Astrocyte of the cerebellum (primary cell): ENCODE measurements at places on chromosomes 7 and 10.

DNA sequence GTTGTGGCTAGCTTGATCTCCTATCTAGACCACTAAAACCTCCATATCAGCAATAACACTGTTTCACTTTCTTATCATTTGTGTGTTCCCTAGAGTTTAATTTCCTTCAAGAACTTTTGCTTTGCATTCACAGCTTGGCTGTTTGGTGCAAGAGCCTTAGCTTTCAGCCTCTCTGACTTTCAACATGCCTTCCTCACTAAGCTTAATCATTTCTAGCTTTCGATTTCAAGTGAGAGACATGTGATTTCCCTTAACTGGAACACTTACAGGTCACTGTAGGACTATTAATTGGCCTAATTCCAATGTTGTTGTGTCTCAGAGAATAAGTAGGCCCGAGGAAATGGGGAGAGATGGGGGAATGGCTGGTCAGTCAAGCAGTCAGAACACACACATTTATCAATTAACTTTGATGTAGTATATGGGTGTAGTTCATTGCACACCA is 10.6 kb upstream of the BPGM start:
- no peak for DNase-seq

DNA sequence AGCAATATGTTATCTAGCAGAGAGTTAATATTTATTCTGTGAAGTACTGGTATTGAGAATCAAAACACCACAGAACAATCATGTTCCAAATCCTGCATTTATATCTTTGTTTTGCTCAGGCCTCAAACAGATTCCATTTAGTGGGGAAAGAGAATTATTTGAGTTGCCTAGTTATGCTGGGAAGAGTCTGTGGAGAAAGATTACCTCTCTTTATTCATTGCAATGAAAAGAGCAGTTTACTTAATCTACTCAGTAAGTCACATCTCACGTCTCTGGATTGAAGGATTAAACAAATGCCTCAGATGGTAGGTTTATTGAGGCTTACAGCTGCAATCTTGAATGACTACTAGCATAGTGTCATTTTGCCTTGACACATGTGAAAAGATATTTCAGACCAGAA is 76.4 kb downstream of the RUNDC3B start:
- DNase-seq: no peak

DNA sequence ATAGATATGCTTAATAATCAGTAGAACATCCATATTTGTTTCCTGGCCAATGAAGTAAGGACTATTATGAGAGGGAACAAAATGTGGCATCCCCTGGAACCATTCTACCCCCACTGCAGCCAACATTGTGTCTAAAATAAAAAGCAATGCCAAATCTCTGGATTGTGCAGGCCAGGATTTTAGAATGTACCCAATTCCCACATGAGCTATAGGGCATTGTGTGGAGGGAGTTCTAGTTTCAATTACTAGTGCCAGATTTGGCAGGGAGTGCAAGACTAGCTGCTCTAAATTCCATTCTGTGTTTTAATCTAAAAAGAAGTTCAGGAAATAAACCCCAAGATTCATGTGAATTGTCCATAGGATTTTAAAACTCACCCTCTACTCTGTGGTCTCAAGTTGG is 112.3 kb downstream of the HGF start:
- no peak for DNase-seq

- no peak for DNase-seq
These were observed 39.8 kb upstream of the SRGN start for GRCh38 chr10:69048103-69048502.

GRCh38 chr10:80176526-80176925 is 28.8 kb downstream of the ANXA11 start:
- DNase-seq: no peak

DNA sequence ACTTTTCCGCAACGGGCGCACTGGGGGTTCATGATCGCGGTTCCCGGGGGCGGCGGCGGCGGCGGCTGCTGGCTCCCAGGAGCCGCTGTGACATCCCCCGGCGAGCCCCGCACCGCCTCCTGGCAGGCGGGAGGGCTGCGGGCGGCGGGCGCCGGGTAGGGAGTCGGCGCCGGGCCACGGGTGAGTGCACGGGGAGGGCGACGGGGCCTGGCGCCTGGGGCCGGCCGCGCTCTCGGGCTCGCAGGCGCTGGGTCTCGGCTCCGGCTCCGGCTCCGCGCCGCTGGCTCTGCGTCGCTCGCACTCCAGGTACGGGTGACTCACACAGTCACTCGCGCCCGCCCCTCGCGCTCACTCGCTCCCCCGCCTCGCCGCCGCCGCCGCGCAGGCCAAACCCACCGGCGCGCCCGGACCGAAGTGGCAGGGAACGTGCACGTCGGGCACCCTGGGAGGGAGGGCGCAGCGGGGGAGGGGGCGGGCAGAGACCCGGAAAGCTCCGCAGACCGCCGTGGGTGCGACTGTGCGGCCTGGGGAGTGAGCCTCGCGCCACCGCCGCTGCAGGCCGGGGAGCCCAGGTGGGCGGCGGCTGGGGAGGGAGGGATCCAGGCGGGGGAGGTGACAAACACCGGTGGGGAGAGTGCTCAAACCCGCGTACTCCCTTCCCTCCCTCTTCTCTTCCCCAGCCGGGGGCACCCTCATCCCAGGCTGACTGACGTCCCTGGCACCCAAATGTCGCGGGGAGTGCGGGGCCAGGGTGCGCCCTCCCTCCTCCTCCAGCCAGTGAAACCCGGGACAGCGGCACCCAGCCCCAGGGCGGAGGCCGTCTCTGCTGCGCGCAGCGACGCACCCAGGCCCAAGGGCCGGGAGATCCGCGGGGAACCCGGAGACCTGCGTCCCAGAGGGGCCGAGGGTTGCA is 276.9 kb upstream of the NEBL start:
- DNase-seq: no peak

DNA sequence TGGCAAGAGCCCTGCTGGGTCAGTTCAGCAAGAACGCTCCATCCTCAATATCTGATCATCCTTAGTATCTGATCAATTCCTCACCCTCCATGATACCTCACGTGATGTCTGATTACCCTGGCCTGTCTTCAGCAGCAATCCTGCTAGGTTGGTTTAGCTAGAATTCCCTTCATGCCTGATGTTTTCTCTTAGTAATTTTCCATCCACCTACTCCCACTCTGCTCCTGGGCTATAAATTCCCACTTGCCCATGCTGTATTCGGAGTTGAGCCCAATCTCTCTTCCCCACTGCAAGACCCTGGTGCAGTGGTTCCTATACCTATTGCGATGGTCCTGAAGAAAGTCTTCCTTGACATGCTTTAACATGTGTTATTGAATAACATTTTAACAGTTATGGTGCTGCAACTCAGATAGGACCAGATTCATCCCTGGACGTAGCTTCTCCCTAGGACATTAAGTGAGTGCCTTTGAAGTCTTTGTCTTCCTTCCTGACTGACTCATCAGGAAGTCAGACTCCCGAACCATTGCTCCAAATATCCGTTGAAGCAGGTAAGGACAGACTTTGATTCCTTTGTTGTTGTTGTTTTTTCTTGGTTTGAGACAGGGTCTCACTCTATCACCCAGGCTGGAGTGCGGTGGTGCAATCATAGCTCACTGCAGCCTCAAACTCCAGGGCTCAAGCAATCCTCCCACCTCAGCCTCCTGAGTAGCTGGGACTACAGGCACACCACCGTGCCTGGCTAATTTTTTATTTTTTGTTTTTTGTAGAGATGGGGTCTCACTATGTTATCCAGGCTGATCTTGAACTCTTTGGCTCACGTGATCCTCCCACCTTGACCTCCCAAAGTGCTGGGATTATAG is 29.4 kb upstream of the CLDN3 start:
- no peak for DNase-seq

DNA sequence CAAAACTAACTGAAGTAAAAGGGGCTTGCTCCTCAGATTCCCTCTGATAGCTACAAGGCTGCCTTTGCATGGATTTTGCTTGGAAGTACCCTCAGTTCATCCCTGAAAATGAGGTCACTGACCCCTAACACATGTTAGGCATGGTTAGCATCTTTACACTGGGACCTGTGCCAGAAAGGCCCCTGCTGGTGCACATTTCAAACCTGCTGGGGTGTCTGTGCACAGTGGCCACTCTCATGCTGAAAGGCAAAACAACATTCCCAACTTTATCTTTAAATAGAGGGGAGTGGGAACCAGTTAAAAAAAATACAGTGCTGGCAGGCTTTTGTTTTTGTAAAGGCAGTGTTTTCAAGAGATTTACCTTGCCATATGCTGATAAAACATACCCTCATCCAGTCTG is 99.1 kb downstream of the ANK3 start:
- no peak for DNase-seq

DNA sequence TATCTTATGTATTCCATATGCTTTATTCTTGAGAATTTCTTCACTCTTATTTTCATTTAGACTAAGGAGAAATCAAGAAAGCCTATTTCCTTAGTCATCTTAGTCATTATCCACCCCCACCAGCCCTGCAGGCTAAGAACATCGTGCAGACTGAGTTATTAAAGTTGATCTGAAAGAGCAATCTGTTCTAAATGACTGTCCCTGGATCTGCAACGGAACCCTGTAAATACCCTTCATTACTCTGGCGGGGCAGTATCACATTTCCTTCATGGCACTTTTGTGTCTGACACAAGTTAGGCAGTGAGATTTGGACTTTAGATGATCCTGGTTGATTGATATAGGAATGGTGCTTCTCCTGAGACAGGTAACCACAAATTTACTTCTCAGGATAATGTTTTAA is 3.5 kb upstream of the MYPN start:
- DNase-seq: no peak

- no peak for DNase-seq
These were observed 21.3 kb upstream of the ARHGAP21 start for GRCh38 chr10:24744946-24745345.

DNA sequence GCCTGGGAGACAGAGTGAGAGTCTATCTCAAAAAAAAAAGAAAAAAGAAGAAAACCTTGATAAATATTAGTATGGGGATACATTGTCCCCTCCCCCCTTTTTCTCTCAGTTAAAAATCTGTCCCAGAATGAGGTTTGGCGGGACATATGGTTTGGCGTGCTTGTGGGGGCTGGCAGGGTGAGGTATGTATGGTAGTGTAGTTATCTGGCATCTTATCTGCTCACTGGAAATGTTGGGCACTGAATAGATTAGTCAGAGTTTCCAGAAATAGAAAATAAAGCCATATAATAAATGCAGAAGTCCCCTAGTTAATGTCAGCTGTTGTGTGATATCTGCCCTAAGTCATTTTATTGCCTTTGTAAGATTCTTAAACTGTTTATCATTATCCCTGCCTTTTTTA is 397.5 kb upstream of the GALNT17 start:
- no peak for DNase-seq

DNA sequence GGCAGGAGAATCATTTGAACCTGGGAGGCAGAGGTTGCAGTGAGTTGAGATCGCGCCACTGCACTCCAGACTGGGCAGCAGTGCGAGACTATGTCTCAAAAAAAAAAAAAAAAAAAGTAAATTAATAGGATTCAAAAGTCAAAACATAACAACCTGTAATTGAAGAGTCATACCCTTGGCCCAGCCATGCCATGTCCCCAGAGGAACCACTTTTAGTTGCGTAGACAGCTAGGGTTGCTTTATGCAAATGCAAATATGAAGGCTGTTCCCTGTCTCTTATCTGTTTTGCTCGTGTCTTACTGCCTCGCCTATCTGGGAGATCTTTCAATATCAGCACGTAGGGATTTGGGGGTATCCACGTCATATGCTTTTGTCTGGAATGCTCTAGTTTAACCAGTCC is 73.1 kb downstream of the PRKAG2 start:
- no peak for DNase-seq

DNA sequence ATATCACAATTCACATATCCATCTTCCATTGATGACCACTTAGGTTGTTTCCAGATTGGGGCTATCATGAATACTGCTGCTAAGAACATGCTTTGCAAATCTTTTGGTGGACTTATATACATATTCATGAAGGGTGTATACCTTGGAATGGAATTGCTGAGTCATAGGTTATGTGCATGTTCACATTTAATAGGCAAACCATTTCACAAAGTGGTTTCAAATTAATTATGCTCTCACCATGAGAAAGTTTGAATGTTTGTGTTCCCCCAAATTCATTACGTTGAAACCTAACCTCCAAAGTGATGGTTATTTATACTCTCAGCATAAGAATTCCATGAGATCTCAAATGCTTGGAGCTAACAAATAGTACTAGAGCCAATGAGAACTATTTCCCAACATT is 86.4 kb downstream of the VPS41 start:
- DNase-seq: peak; percentile 23

DNA sequence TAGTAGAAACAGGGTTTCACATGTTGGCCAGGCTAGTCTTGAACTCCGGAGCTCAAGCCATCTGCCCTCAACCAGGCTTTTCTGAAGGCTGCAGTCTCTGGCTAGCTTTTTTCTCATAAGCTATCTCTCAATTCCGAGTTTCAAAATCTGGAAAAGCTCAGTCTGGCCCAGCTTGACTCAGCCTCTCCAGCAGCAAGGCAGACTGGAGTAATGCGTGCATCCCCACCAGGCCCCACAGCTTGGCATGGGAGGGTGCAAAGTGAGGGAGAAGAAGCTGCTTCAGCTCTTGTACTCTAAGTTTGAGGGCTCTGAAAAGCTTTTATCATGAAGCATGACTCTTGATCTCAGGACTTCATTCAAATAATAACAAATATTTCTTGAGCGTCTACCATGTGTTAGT is 4.8 kb downstream of the DHTKD1 start:
- DNase-seq: no peak

DNA sequence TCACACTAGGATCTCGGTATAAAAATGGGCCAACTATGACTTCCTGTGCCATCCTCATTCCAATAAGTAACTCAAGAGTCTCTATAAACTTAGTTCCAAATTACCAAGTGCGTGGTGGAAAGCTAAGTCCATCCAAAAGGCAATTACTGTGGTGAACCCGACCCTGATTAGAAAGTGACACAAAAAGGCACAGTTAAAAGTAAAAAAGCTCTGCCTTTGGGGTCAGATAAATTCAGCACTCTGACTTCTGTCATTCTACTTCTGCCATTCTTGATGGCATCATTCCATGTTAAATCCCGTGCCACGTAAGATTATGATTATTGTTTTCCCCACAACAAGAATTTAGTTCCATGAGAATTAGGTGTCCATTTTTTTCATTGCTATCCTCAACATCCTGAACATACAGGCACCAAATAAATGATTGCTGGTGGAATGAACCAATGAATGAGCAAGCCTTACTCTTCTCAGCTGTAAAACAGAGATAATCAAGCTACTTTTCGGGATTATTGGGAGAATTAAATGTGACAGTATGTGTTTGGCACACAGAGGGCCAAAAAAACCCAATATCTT is 877 bp downstream of the NCOA4 start:
- no peak for DNase-seq

- no peak for DNase-seq
These were observed 9.6 kb downstream of the ESYT2 start for GRCh38 chr7:158819571-158820203.

GRCh38 chr10:69901628-69902505 is 100.2 kb downstream of the COL13A1 start:
- DNase-seq: no peak

DNA sequence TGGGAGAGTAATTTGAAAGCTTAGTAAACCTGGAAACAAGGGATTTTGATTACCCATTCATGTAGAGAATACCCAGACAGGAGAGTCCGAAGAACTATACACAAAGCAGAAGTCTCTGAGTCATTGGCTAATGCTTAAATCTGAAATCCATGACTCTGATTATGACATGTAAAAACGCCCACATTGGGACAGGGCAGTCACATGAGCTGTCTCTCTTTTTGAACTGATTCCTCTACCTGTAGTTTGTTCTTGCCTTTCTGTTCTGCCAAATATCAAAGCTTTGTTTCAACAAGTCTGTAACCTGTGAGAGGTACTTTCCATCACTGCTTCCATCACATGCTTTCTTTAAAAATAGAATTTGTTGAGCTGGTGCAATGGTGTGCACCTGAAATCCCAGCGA is 4.3 kb upstream of the GPNMB start:
- DNase-seq: no peak
